ENCODE measurements at places on chromosomes 1 and 21. TPM values are rescaled to one million over a fixed set of nuclear protein-coding genes. Genes with fewer than 3 reads are reported as not detected.

ERG gene
- 8.0 TPM for total RNA-seq

S100A8 gene
- 3.0 TPM for total RNA-seq

ITPKB gene
- 13.5 TPM for total RNA-seq

ZNF683 gene
- 22.9 TPM for total RNA-seq

CELA3A gene
- not detected for total RNA-seq

C4BPA gene
- 0.24 TPM for total RNA-seq

TSPEAR gene
- 0.62 TPM for total RNA-seq

DCDC2B gene
- 1.7 TPM for total RNA-seq

CR1 gene
- total RNA-seq = 3.1 TPM

C2CD4D gene
- total RNA-seq = 2.0 TPM

CLCNKA gene
- total RNA-seq = 6.9 TPM

TP73 gene
- 1.5 TPM for total RNA-seq

S100A9 gene
- 4.6 TPM for total RNA-seq

LCE3C gene
- not detected for total RNA-seq

ZYG11A gene
- 8.7 TPM for total RNA-seq

FUBP1 gene
- 160 TPM for total RNA-seq

DMBX1 gene
- total RNA-seq = 2.0 TPM

DARS2 gene
- 16.8 TPM for total RNA-seq

BNIPL gene
- 9.3 TPM for total RNA-seq

SLAMF7 gene
- total RNA-seq = 0.68 TPM

KRTAP13-3 gene
- total RNA-seq = not detected

SDC3 gene
- 6.9 TPM for total RNA-seq

FTCD gene
- 63.5 TPM for total RNA-seq

SLC9C2 gene
- 15.8 TPM for total RNA-seq

VHLL gene
- total RNA-seq = 1.8 TPM

MSH4 gene
- 8.2 TPM for total RNA-seq

HES3 gene
- total RNA-seq = not detected

SPRR5 gene
- total RNA-seq = not detected

OR2T10 gene
- not detected for total RNA-seq

PCP4L1 gene
- 0.79 TPM for total RNA-seq

RHCE gene
- total RNA-seq = 3.9 TPM

NUDT4B gene
- total RNA-seq = 30.9 TPM

CFHR4 gene
- total RNA-seq = 0.25 TPM

SHISAL2A gene
- 5.0 TPM for total RNA-seq

OR10Z1 gene
- not detected for total RNA-seq

DNM3 gene
- 10.2 TPM for total RNA-seq

CNKSR1 gene
- total RNA-seq = 9.6 TPM

KLF17 gene
- 5.2 TPM for total RNA-seq

ITLN1 gene
- total RNA-seq = 8.8 TPM

HAO2 gene
- total RNA-seq = not detected

NID1 gene
- 18.8 TPM for total RNA-seq

KCNE2 gene
- not detected for total RNA-seq

IVL gene
- not detected for total RNA-seq

KCNA3 gene
- 3.4 TPM for total RNA-seq

HEYL gene
- 55.5 TPM for total RNA-seq

CDC20 gene
- total RNA-seq = 48.6 TPM

TRIM67 gene
- total RNA-seq = 0.19 TPM

SEMA6C gene
- total RNA-seq = 175 TPM

OR2T11 gene
- total RNA-seq = not detected

SLC2A5 gene
- total RNA-seq = 74.1 TPM

MFAP2 gene
- total RNA-seq = 18.7 TPM

KIF17 gene
- 36.1 TPM for total RNA-seq

SPRR3 gene
- total RNA-seq = not detected

OR2G6 gene
- not detected for total RNA-seq

FCAMR gene
- total RNA-seq = not detected

CNR2 gene
- 0.06 TPM for total RNA-seq

PSMA5 gene
- total RNA-seq = 56.9 TPM

CD101 gene
- 1.2 TPM for total RNA-seq

Data from testis (tissue), 5 donors.